A549 treated with DMSO at 1 μM for 4 hours (cell line): ENCODE measurements at places on chromosomes 4 and X. TPM values are rescaled to one million over a fixed set of nuclear protein-coding genes. Genes with fewer than 3 reads are reported as not detected.

BEX1 gene
- total RNA-seq, result not detected in 5 replicates

CCSER1 gene
- total RNA-seq, result not detected in 5 replicates

HTN3 gene
- total RNA-seq, result not detected in 5 replicates

MTMR8 gene
- total RNA-seq, result 0.45 to 0.92 TPM (median 0.50 TPM) in 5 replicates

NR0B1 gene
- 31.1 to 49.4 TPM (median 34.6 TPM) in 5 replicates for total RNA-seq

PRSS12 gene
- 0.22 to 0.53 TPM (median 0.41 TPM) in 5 replicates for total RNA-seq

SLC16A2 gene
- total RNA-seq, result 26.9 to 32.0 TPM (median 28.7 TPM) in 5 replicates
